Activated naive CD8-positive, alpha-beta T cell treated with anti-CD3 and anti-CD28 coated beads, Interleukin-2, amount 10 ng/mL, durations not matched to agents 7 days and 5 days (primary cell): ENCODE measurements at places on chromosomes 7 and 10. TPM values are rescaled to one million over a fixed set of nuclear protein-coding genes. Genes with fewer than 3 reads are reported as not detected.

The LDB3 gene
- total RNA-seq = not detected

The NPY4R gene
- total RNA-seq = not detected

The SEMA3C gene
- 0.30 TPM for total RNA-seq

The LRRC4 gene
- not detected for total RNA-seq

The CD36 gene
- total RNA-seq = 6.4 TPM
